ENCODE measurements at places on chromosomes 3 and 15.

GRCh38 chr3:128080323-128081080 is 28.3 kb downstream of the SEC61A1 start:
- DNase-seq: no peak

DNA sequence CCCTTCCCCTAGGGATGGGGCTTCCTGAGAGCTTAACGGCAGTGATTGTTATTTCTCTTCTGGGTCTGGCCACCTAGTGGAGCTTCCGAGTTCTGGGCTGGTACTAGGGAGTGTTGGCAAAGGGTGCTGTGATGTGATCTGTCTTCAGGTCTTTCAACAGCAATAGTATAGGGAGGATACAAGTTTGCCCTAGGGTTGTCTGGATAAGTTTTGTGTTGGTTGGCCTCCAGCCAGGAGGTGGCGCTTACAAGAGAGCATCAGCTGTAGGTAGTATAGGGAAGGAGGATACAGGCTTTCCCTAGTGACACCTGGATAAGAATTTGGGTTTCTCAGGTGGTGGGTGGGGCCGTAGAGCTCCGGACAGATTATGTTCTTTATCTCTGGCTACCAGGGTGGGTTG is 19.2 kb upstream of the CPOX start:
- no peak for DNase-seq

- no peak for DNase-seq
Measured at GRCh38 chr3:187673012-187673411, 2.8 kb upstream of the SST start.

GRCh38 chr15:30872341-30872748 is 31.4 kb upstream of the FAN1 start:
- DNase-seq: no peak

DNA sequence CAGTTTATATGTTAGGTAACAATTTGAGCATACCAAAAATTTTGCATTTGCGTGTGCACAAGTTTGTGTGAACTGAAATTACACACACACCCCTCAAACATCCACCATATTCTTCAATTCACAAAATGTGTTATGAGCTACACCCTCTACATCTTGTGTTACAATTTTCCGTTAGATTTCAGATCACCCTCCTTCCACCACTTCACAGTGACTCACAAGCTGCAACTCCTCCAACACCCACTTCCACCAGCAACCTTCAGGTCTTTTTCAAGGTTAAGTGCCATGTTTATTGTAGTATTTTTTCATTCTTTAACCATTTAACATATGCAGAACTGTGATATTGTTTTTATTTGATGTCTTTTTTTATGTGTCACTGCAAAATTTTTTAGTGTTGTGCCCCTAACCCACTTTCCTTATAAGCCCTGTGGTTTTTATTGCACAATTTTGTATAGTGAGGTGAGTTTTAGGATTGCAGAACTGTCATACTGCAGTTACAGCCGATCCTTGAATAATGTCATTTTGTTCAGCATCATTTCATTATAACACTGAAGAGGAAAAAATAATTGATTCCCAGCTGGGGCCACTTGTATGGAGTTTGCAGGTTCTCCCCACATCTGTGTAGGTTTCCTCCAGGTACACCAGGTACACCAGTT is 148.9 kb downstream of the PLCL2 start:
- DNase-seq: no peak

- DNase-seq: no peak
Measured at GRCh38 chr3:120429921-120430361, 20.9 kb downstream of the FSTL1 start.

DNA sequence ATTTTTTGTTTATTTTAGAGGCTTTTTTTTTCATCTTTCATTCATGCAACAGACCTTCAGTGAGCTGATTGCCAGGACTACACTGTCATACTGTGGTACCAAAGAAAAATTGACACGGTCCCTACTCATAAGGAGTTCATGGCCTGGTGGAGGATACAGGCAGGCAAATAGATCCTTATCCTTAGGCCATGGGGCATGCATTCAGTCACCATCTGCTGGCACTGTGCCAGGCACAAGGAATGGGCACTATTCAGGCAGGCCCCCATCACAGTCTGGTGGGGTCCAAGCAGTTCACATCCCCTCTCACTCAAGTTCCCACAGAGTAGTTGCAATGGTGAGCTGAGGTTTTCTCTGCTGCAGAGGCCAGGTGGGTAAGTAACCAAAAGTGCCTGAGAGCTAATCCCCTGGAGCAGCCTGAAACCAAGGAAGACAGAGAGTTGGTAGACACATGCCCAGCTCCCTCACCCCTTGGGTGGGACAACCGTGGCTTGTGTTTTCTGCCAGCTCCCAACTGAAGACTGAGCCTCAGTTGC is 17.3 kb downstream of the CISH start:
- DNase-seq: no peak

DNA sequence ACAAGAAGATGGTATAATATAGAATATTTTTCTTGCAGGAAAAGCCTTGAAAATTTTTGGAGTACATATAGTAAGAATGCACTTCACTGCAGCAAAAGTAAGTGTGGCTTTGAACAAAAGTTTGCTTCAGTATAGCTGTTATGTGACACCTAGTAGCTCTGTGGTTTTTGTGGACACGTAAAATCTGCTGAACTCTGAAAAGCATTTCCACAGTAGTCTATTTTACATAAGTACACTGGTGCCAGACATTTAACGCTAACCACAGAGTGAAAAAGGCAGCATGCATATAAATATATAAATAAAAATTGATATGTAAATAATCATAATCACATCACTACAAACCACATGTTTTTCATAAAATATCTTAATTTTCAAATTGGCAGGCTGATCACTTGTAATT is 39.8 kb downstream of the CGGBP1 start:
- DNase-seq: no peak

- DNase-seq: no peak
Measured at GRCh38 chr3:178306432-178307115, 229.7 kb upstream of the KCNMB2 start.

GRCh38 chr15:90086868-90087268 is 15.4 kb downstream of the IDH2 start:
- no peak for DNase-seq

GRCh38 chr3:112699436-112699978 is 58.6 kb upstream of the CCDC80 start:
- no peak for DNase-seq
